GM06990 (cell line): ENCODE measurements at places on chromosomes 11 and 22.

- no peak for DNase-seq
Observed at GRCh38 chr11:120775986-120776951, 247.6 kb upstream of the TBCEL start.

DNA sequence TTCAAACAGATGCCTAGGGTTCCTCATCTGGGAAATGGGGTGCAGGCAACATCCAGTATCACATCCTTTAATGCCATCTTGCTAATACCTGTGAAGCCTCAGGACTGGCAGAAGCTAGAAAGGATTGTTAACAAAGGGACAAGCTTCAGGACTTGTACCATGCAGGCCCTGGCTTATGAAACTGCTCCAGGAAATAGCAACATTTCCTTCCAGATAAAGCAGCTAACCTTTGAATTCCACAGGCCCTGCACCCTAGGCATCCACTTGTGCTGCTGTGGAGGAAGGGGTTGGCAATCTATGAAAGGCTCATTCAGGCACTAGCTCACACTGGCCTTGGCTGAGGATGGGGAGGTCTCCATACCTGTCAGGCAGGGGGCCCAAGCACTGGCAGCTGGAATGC, 87.2 kb downstream of the BTBD10 start:
- DNase-seq, result no peak

- no peak for DNase-seq
Observed at GRCh38 chr11:29682856-29683255, 334.0 kb downstream of the KCNA4 start.

GRCh38 chr11:47980907-47981621, 705 bp downstream of the PTPRJ start:
- DNase-seq, result peak; percentile 56

DNA sequence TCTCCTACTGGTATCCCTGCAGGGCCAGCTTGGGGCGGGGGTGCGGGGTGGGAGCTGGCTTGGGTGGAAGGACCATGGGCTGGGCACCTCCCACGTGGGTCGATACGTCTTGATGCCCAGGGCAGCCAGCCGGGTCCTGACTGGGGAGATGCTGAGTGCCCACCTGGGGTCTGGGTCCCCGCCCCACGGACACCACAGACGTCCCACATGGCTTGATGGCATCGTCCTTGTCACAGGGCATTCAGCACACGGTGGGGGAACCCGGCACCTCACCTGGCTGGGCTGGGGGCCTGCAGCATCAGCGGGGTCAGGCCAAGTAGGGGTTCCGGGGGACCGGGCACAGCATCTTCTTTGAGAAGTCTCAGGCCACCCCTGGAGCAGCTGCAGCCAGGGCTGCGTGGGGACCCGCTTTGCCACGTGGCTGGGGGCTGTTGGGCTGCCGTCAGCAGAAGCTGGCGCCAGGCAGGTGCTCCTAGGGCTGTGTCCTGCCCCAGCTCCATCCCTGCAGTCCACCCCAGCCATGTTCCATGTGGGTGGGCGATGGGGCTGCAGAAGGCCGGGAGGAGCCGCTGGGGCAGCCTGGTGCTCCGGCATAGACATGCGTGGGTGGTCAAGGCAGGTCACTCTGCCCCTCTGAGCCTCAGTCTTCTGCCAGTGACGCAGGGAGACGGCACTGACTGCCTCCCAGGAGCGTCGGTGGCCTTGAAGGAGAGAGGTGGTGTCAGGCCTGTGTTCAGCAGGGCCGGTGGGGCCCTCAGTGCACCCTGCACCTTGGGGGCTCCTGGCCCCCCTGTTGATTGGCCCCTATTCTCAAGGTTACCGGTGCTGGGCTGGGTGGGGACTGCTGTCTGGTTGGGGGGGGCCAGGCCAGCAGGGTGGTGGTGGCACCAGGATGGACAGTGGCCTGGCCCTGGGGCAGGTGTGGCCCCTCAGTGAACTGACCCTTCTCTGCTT, 8.4 kb downstream of the SELENOO start:
- no peak for DNase-seq

- no peak for DNase-seq
Observed at GRCh38 chr22:21928048-21928447, 24.6 kb downstream of the PPM1F start.

- no peak for DNase-seq
Observed at GRCh38 chr11:36744375-36745168, 146.5 kb upstream of the RAG2 start.

DNA sequence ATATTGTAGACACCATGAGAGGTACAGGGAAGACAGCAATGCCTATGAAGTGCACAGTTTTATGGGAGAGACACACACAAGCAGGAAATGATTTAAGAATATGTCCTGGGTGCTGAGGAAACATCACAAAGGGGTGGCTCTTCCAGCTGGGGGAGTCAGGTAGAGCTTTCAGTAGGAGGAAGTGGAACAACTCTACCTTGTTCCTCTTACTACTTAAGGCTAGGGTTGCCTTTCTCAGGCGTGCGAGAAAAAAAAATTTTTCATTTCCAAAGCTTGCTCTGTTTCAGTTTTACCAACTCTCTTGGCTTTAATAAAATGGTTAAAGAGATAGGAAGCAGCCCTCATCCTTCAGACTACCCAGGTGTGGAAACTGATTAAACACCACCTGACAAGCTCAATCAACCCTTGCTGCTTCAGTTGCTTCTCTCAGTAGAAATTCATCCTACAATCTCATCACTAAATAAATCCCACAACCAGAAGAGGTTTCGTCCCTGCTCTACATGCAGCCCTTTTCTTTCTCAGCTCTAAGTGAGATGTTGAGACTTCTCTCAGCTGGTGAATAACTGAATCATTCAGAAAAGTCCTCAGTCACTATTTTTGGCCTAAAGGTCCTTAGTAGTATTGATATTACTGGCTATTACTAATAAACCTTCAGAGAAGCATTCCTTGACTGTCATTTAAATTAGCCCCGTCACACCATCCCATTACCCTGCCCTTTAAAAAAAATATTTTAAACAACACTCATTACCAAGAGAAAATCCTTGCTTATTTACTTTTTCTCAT, 5.9 kb downstream of the ABTB2 start:
- DNase-seq, result peak; percentile 40

- DNase-seq, result no peak
Observed at GRCh38 chr11:13216019-13216710, 61.4 kb upstream of the BMAL1 start.

DNA sequence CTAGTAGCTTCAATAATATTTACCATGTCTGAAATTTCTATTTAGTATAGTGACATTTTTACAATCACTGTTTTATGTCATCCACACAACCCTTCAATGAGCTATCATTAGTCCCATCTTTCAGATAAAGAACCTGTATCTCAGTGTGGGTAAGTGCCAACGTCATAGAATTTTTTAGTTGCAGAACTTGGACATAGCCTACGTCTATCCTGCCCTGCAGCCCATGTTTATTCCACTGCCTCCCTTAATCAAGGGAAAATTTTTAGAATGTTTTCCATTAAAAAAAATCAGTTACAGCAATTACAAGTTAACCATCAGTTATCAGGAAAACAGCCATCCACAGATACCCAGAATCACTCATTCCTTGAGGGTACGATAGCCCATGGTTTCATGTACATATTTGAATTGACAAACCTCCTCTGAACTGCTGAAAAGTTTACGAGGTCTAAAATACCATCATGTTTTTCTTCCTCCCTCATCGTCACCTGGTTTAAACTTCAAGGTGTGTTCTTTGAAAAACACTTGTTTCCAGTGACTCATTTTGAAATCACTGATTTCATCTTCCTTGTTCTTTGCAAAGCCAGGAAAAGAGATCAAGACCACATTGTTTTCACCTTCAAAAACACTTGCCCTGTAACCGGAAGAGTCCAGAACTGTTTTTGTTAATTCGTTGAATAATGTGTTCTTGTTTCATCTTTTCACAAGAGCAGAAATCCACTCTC, 100.9 kb downstream of the FAM76B start:
- DNase-seq, result peak; percentile 44

DNA sequence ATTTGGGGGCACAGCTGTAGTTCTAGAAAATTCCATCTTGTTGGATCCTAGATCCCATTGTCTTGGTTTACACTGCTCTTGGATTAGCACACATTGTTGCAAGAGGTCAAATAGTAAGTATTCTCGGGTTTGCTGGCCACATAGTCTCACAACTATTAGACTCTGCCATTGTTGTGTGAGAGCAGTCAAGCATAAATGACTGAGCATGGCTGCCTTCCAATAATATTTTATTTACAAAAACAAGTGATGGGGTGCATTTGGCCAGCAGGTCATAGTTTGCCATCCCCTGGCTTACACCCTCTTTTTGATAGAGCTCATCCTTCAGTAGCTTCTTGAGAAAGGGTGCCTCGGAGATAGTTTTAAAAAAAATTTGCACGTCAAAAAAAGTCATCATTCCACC, 77.9 kb upstream of the ALX4 start:
- DNase-seq, result no peak

- DNase-seq, result no peak
Observed at GRCh38 chr22:17783773-17784480, 9.7 kb upstream of the BID start.

DNA sequence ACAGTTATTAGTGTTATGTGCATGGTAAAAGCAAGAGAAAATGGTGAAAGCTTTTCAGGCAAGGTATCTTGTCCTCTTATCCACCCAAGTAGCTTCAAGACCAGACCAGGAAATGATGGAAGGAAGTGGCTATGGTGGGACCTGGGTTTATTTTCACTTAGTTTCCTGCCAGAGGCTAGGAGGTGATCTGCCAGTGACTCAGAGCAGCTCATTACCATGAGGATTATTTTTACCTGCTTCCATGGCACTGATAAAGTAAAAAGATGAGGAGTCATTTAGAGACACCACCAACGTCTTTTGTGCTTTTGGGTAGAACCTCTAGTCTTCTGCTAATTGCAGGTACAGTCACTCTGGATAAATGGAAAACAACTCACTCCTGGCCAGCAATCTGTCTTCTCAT, 339.9 kb upstream of the KIRREL3 start:
- DNase-seq, result no peak

DNA sequence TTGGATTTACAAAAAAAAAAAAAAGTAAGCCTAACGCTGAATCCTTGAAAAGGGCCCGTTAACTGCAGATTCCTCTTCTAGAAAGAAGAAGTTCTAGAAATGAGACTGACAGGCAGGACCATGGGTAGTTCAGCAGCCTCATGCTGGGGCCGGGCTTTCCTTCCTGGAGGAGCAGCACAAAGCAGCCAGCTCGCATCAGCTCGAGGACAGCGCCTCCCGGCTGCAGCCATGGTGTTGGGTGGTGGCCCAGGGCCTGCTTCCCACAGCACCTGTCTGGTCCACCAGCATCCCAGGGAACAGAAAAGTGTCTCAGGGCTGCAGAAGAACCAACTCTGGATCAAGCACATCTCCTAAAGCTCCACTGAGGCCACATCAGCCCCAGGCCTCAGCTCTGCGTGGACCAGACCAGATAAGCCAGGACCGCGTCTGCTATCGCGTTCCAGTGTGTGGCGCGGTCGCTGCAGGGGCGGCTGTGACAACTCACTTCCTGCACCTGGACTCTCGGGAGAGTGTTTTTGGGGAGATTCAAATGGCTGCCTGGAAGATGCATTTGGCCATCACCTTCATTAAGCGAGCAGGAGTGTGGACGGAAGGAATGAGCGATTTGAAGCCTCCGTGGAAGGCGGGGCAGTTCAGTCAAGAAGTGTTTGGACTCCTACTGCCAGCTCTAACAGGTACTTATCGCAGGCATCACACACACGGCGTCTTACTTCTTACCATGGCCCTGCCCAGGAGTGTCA, 53.5 kb downstream of the MYH9 start:
- no peak for DNase-seq

DNA sequence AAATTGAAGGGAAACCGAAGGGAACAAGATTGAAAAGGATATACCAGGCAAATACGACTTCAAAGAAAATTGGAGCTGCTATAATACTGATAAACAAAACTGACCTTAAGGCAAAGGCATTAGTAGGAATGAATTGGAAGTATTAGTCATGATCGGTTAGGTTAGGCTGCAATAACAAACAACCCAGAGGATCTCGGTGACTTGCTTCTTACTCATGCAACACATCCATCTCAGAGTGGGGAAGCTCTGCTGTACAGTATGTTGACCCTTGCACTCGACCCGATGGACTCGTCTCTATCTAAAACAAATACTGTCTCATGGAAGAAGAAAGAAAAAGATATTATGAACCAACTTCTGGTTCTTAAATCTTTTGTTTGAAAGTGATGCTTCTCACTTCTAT, 42.3 kb downstream of the SPATA19 start:
- no peak for DNase-seq

DNA sequence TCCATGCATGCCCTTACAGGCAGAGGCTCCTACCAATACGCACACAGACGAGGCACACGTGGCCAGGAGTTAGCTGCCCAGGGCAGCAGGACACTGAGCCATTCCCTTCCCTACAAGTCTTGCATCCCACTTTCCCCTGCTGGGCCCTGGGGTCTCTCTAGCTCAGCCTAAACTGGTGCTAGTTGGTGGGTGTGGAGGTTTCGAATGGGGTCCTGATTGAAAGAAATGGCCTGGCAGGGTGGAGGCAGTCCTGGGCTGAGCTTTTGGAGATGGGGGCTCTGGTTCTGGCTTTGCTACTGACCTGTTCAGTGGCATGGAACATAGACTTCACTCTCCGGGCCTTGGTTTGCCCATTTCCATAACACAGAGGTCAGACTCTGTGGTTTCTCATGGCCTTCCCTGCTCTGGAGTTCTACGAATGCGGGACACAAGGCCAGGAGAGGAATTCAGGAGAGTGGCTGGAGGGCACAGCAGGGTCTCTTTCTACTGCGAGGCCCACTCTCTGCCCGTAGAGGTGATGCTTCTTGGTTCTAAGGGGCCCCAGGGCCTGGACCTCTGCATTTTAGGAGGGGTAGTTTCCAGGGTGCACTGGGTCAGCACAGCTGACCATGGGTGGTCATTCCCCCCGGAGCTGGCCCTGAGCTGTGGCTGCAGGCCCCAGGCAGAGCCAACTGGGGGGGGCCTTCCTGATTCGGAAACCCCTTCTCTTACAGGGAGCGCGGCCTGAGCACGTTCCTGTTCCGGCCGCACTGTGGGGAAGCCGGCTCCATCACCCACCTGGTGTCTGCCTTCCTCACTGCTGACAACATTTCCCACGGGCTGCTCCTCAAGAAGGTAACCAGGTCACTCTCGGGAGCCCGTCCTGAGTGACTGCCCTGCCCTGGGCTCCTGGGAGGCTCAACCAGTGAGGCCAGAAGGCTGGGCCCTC, 40.0 kb downstream of the RNF141 start:
- DNase-seq, result no peak

DNA sequence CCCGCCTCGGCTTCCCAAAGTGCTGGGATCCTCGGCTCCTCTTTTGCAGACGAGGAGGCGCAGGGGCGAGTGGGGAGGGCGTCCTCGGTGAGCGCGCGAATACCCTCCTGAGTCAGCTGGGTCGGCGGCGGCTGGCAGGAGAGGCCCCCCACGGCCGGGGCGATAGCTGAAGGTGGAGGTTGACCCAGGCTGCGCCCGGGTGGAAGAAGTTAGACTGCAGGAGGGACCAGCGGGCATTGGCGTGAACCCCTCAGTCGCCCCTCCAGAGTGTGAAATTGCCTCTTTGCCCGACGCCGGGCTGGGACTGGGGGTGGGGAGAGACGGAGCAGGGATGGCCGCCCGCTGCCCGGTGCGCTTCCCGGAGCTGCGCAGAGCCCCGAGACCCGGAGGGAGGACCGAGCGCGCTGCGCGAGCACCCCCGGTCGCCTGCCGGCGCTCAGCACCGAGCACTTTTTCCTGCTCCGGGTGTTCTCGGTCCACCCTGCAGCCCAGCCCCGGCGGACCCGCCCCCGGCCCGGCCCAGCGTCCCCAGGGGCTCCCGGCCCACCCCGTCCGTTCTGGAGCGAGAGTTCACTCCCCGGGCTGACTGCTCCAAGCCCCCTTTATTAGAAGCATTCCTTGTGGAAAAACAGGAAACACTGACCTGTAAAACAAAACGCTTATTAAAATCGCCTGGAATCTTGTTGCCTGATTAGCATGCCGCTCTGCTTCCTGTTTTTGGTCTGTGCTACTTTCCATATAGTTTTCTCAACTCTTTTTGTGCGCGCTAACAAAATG, 13.7 kb upstream of the CPT1A start:
- DNase-seq, result peak; percentile 34

- no peak for DNase-seq
Observed at GRCh38 chr11:77999446-78000030, 5.1 kb upstream of the INTS4 start.
